Activated CD4-positive, alpha-beta T cell treated with anti-CD3 and anti-CD28 coated beads, Interleukin-2, Interleukin-6, amounts not matched to agents 100 ng/mL and 50 ng/mL, durations not matched to agents 16 hours and 8 hours (primary cell): ENCODE measurements at places on chromosomes 1 and 21.

DNA sequence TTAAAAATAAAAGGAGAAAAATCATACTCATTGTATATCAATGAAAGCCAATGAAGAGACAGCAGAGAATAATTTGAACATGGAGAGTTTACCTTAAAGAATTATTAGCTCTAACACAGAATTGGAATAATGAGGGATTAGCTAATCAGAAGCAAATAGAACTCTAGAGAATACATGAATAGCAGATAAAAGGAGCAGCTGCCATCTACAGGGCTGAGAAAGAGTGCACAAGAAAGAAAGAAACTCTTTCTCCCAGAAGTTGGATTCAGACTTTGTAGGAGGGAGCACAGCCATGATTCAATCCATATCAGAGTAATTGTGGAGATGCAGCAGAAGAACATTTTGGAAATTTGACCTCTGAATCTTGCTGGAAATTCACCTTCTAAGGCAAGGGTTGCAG, 1171.2 kb downstream of the PLA2G4A start:
- no peak for DNase-seq

DNA sequence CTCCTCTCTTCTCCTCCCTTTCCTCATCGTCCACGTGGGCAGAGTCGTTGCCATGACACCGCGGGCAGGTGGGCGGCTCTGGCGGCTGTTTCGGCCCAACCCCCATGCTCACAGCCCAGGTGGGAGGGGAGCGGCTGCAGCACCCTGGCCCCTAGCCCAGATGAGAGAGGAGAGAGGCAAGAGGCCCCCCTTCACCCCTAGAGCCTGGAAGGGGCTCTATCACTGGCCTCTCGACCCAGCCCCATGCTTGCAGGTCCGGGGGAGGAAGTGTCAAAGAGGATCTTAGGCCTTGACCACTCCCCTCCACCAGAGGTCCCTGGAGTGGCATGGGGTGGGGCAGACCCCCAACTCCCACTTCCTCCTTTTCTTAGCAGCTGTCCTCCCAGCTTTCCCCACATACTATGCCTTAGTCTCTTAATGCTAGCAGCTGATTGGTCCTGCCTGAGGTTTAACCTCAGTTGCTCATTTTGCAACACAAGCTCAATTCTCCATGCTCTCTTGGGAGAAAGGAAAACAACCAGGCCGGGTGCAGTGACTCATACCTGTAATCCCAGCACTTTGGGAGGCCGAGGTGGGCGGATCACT, 10.4 kb downstream of the DLGAP3 start:
- no peak for DNase-seq

- DNase-seq = no peak
These were observed 356.5 kb downstream of the MATN1 start for GRCh38 chr1:30366911-30367310.

DNA sequence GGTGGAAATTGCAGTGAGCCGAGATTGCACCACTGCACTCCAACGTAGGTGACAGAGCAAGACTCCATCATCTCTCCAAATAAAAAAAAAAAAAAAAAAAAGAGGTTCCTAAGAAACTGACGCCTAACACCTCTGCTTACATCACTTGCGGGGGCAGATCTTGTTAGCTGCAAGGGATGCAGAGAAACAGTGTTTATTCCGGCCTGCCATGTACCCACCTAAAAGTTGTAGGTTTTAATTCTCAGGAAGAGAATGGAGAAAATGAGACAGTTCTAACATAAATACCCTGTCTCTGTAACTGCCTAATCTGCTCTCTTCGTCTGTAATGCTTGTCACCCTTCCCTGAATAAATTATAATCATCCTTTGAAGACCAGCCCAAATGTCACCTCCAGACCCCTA, 9.0 kb upstream of the SRSF4 start:
- no peak for DNase-seq

GRCh38 chr1:35888255-35888654, 5.2 kb downstream of the AGO1 start:
- DNase-seq = no peak

GRCh38 chr1:155099331-155099730, 20.7 kb downstream of the EFNA3 start:
- no peak for DNase-seq

DNA sequence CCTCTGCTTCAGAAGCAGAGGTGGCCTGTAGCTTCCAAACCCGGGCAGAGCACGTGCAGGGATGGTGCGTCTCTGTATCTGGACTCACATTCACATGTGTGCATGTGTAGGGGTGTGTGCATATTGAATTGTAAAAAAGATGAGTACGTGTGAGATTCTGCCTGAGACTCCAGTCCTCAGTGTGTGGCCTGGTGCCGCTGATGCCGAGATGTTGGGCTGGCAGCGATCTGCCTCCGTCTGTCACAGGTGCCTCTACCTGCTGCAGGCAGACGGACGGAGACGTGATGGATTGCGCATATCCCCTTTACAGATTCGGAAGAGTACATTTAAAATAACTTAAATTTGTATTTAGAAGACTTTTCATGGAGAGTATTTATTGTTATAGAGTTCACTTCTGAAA, 53.6 kb downstream of the ADARB1 start:
- no peak for DNase-seq

- no peak for DNase-seq
These were observed 7.6 kb downstream of the RPL5 start for GRCh38 chr1:92839442-92839841.

DNA sequence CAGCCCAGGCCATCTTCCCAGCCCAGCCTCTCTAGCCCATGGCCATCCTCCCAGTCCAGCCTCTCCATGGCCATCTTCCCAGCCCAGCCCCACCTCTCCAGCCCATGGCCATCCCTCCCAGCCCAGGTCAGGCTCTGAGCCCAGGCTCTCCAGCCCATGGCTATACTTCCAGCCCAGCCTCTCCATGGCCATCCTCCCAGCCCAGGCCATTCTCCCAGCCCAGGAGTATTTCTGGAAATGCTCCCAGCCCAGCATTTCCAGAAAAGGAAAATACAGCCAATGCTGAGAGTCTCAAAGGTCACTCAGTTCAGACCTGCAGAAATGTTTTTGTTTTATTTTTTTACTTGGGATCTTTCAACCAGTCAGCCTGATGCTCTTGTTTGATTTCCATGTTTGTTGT, 70.0 kb upstream of the ZNF281 start:
- no peak for DNase-seq

GRCh38 chr1:216183454-216183853, 239.8 kb downstream of the USH2A start:
- no peak for DNase-seq

GRCh38 chr1:157856538-157856937, 14.9 kb upstream of the CD5L start:
- no peak for DNase-seq

DNA sequence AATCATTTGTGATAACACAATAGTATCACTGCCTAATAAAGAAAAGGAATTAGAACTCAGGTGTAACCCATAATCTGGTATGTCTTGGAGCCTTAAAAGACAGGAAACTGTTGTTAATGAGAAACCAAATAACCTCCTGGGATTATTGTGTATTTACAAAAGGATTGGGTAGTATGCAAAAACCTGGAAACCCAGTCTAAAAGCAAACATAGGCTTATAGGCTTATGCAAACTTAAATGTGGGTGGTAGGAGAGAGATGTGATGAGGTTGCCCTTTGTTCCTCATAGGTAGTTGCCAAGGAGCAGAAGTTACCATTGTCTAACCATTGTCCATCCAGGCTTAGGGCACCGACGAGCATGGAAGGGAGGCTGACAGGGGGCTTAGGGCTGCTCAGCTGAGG, 165.8 kb downstream of the AK5 start:
- DNase-seq = no peak

DNA sequence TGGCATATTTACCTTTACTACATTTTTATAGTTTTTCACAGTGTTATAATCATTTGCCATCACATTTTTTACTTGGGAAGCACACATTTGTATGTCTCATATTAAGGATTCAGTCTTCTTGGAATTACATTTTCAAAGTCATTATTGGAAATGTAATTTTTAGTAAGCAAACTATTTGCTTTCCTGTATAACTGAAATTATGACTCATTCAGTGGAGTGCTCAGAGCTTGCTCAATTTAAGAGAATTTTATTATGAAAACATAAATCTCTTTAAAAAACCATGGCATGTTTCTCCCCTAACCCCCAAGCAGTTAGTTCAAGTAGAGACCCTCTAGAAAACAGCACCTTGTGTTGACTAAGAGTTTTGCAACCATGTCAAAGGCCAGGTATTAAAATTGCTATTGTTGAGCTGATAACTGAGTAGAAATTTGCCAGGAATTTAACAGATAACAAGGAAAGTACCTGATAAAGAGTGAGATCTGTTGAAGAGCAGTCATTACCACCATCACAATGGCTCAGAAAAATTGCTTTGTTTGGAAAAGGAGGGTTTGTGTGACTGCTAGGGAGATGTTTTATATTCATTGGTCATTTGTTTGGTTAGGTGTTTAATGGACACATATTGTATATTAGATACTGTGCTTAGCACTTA, 105.9 kb downstream of the KCNK2 start:
- no peak for DNase-seq

DNA sequence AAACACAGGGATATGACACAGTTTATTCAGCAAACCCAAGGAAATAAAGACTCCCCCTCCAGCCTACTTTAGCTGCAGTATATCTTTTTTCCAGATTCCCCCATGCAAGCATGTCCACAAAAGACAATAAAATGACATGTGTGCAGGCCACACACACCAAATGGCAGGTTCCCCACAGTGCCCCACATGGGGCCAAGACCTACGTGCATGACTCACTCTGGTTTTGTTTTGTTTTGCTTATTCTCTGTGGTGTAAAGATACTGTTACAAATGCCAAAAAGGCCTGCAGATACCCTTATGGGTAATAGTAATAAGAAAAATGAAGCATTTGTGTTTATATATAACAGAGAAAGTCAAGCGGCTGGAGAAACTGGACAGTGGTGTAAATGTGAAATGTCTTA, 71.6 kb downstream of the RD3 start:
- DNase-seq = peak; percentile 34

- DNase-seq = no peak
These were observed 85.6 kb upstream of the ZRANB2 start for GRCh38 chr1:71166178-71167173.

GRCh38 chr1:82634266-82634665, 833.5 kb downstream of the ADGRL2 start:
- DNase-seq = no peak

DNA sequence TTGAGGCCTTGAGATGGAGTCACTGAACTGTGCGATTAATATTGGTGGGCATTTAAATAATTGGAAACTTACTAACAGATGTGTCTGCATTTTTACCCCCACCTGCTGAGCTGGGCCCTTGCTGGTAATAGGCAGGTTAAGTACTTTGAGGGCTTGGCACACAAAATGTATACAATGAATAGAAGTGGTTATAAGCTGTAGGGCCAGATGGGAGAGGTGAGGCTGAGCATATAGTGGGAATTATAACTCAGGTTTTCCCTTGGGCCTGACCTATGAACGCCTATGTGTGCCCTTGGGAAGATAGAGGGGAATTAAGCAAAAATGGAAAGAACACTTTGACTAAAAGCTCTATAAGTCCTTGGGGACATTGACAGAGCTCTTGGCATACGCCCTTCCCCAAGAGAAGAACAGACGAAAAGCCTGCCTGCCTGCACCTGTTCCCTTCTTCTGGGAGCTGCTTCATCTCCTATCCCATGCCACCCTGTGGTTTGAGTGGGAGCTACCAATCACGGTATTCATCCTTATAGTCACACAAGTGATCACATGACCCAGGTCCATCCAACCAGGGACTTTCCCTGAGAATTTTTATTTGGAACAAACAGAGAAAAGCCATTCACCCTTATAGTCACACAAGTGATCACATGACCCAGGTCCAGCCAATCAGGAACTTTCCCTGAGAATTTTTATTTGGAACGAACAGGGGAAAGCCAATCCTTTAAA, 260.7 kb upstream of the CSF3R start:
- DNase-seq = no peak

GRCh38 chr1:175600721-175601440, 142.5 kb downstream of the TNR start:
- DNase-seq = peak; percentile 46

- DNase-seq = no peak
These were observed 31.6 kb downstream of the NID1 start for GRCh38 chr1:236033336-236033735.

DNA sequence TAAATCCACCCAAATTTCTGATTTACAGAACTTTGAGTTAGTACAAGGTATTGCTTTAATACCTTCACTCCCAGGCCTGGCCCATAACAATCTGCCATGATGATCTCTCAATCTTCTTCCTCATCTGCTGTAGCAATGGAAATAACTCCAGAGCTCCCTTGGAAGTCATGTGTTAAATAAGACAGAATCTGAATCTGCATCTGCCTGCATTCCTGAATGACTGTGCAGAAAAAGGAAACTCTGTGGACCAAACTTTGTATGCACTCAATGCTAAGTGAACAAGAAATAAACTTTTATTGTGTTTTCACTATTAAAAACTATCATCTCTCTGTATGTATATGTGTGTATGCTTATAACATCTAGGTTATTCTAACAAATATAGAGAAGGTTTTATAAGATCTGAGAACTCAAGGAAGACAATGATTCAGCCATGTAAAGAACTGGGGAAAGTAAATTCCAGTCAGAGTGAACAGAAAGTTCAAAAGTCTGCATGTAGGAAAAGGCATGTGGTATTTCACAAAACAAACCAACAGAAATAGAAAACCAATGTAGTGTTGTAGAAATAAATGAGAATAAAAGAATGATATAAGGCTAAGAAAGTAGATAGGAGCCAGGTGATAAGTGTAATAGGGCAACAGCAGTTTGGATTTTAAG, 390.2 kb downstream of the USH2A start:
- no peak for DNase-seq

- DNase-seq = no peak
These were observed 268.4 kb downstream of the PLPP3 start for GRCh38 chr1:56310945-56311344.

DNA sequence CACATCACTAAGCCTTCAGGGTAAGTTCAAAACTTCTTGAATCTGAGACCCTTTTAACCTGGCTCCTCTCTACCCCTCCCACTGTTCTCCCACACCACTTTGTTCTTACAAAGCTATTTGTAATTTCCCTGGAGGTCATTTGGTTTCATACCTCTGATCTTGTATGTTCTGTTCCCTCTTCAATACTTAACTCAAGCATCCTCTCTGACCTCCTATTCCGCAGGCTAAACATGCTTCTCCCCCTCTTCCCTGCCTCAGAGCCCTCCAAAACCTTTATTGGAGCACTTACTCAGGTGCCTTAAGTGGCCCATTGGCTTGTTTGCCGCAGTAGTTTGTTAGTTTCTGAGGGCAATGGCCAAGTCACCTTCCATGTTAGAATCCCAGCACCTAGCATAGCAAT, 54.8 kb downstream of the SSX2IP start:
- DNase-seq = no peak

GRCh38 chr1:94866164-94866807, 46.1 kb downstream of the SLC44A3 start:
- no peak for DNase-seq

GRCh38 chr1:31976401-31976800, 37.3 kb upstream of the KHDRBS1 start:
- no peak for DNase-seq

- DNase-seq = peak; percentile 8
These were observed at the start of gene CD1D for GRCh38 chr1:158180741-158181576. Gene CD1D (plus strand): TSS chr1:158180895. CDS start chr1:158181102, 207 bp downstream.

- DNase-seq = peak; percentile 18
These were observed 2.0 kb downstream of the GPR88 start for GRCh38 chr1:100539836-100540536.
